Stimulated activated CD4-positive, alpha-beta T cell treated with anti-CD3 and anti-CD28 coated beads, Interleukin-1b, Interleukin-23, amount 100 ng/mL, for 1 hour (primary cell): ENCODE measurements at places on chromosomes 7 and 10.

DNA sequence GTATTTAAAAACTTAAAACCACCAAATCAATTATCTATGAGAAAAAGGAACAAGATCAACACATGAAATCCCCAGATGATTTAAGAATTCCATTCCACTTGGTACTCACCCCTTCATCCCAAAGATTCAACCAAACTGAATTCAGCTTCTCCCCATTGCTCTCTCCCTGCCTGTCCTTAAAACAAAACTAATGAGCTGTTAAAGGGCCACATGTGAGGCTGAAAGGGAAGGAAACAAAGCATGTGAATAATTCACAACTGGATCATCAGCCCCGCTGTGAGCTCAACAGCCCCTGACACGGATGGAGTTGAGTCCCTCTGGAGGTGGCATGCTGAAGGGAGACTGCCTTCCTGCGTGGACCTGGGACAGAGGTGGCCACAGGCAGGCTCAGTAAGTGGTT, 32.9 kb downstream of the VOPP1 start:
- DNase-seq, result no peak

- DNase-seq, result no peak
Measured at GRCh38 chr7:75743455-75743859, 4.7 kb upstream of the HIP1 start.

DNA sequence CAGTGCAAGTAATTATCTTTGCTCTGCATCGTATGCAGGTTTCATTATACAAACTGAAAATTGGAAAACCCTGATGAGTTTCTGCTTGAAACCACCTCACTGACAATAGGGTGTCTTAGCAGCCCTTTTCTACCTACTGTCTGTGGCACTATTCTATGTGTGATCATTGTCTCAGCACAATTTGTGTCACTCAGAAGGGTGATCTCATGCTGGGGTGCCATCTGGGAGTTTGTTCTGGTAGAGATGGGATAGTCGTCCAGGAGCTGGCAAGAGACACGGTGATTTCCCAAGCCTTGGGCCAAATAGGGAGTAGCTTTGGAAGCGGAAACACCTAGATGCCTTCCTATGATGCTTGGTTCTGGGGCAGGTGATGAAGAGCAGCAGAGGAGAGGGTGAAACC, 186.3 kb downstream of the FRMD4A start:
- no peak for DNase-seq

- no peak for DNase-seq
Measured at GRCh38 chr7:127927348-127927696, 103.9 kb downstream of the LRRC4 start.

GRCh38 chr10:118971187-118971586, 58.3 kb upstream of the NANOS1 start:
- no peak for DNase-seq

DNA sequence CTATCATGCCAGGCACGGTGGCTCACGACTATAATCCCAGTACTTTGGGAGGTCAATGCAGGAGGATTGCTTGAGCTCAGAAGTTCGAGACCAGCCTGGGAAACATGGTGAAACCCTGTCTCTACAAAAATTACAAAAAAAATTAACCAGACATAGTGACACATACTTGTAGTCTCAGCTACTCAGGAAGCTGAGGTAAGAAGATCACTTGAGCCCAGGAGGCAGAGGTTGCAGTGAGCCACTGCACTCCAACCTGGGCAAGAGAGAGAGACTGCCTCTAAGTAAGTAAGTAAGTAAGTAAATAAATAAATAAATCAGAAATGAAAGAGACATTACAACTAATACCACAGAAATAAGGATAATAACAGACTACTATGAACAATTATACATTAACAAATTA, 36.2 kb downstream of the PDLIM1 start:
- no peak for DNase-seq

- no peak for DNase-seq
Measured at GRCh38 chr10:85645053-85645452, 721.5 kb downstream of the GRID1 start.

- DNase-seq, result no peak
Measured at GRCh38 chr7:122653685-122654084, 45.2 kb downstream of the RNF133 start.

GRCh38 chr7:116859323-116859722, 3.1 kb upstream of the CAPZA2 start:
- DNase-seq, result no peak

GRCh38 chr10:44975431-44976331, 2.9 kb downstream of the DEPP1 start:
- no peak for DNase-seq

DNA sequence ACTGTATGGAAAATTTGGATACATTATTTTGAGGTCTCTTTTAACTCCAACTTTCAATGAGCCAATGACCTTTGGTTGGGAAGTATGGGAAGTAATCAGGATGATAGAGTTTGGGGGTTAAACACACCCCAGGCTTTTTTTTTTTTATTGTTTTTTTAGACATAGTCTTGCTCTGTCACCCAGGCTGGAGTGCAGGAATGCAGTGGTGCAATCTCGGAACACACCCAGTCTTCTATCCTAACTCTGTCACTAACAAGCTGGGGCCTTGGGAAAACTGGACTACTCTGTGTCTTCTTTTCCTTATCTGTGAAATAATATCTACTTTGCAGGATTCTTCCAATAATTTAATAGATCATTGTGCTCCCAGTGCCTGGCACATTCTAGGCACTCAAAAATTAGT, 37.6 kb upstream of the AGBL3 start:
- no peak for DNase-seq

- DNase-seq, result no peak
Measured at GRCh38 chr10:22552888-22553378, 161.4 kb downstream of the PIP4K2A start.

GRCh38 chr7:131363719-131364118, 36.0 kb downstream of the MKLN1 start:
- no peak for DNase-seq

DNA sequence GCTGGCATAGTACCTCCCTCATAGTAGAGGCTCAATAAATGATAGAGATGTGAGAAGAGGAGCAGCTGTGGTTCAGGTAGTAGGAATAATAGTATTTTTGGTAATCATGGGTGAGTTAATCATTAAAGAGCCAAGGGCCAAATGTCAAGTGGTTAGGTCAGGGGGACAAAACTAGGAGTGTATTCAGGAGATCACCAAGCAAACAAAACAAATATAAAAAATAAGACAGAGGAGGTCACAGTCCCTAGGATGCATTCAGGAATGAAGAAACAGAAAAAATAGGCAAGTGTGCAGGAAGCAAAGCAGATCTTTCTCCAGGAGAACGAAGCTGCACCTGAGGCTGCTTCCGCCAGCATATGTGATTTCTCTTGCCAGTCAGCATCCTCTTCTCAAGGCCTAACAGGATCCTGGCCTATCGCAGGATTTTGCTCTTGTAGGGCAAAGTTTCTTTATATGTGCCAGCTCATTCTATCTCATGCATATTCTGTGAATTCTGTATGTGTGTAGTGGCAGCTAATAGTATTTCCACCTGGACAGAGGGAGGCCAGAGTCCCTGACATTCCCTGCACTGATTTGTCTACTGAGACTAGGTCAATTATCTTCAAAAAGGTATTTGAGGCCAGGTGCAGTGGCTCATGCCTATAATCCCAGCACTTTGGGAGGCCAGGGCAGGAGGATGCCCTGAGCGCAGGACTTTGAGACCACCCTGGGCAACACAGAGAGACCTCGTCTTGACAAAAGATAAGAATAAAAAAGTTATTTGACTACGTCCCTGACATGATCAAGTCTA, 82.7 kb downstream of the AKR1D1 start:
- no peak for DNase-seq

- no peak for DNase-seq
Measured at GRCh38 chr10:70169649-70170364, 507 bp downstream of the SAR1A start.

- no peak for DNase-seq
Measured at GRCh38 chr10:88478256-88478655, 104.9 kb downstream of the RNLS start.

- no peak for DNase-seq
Measured at GRCh38 chr10:132730573-132730953, 55.4 kb downstream of the NKX6-2 start.

DNA sequence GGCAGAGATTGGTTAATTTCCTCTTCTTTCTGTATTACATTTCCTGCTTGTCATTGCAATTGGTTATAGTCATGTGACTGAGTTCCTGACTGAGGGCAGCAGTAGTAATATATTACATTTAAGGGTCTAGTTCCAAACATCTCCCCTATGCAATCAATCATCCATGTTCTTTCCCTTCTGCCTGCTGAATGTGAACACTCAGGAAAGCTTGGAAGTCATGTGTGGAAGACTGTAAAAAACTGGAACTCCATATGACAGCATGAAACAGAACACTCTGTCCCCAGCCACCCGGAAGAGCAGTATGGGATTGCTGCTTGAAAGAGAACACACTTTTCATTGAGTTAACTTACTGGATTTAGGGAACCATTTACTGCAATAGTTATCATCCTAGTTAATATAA, 459.7 kb upstream of the SEMA3A start:
- DNase-seq, result no peak

DNA sequence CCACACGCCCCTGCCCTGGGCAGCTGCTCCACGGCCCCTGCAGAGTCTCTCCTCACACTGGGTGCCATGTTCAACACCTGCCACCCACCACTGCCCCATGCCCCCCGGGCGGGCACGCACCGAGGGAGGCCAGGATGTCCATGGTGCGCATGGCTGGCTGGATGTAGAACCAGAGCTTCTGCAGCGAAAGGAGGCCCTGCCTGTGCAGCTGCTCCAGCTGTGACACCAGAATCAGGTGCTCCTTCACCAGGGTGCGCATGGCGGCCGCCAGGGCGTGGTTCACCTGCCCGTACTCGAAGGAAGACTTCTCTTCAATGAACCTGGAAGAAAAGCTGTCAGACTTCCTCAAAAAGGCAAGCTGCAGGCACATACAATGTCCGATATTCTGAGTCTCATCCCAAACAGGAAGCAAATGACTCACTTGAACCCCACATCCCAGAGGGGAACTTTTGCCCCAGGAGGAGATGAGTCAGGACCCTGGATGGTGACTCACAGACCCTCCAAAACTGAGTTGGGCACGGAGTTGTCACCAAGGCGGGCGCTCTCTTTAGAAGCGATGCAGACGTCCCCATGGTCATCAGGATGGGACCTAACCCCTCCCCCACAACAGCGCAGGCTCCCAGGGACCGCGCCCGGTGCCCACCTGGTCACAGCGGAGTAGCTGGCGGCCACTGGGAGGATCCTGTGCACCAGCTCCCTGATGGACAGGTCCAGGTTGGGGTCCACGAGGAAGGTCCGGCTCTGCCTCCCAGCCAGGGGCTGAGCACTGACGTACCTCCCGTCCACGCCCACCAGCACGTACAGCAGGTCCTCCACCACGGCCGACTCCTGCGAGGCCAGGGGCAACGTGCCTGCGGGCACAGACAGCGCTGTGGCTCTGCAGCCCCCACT, 15.5 kb downstream of the TUBGCP2 start:
- DNase-seq, result no peak

DNA sequence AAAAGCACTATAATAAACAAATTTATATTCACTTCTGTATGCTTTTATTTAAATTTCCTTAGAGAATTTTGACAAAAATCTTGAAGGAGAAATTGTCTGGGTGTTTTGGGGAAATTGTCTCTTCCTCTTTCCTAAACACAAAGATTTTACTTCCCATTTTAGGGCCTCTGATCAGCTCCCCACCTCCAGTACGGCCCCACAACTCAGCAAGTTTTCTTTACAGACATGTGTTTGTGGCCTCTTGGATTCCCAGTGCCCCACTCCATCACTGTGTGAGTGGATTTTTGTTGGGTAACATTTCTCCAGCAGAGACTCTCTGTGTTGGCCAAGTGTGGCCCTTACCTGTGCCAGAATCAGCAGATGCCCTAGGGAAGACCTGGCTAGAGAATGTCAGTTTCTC, 182.8 kb upstream of the CDC14C start:
- DNase-seq, result no peak

DNA sequence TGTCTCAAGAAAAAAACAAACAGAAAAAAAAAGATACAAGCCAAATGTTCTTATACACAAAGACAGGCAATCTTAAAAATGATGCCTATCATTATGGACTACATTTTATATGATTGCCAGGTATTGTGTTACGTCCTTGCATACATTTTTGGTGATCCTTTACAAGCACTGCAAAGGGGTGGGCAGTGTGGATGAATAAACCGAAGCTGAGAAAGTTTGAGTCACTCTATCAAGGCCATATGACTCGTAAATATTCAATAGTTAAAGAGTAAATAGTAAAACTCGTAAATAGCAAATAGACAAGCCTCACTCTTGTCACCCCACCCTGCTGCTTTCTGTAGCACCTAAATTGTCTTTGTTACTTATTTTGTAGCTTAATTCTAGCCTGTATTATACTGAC, 326.2 kb downstream of the FRMD4A start:
- no peak for DNase-seq

DNA sequence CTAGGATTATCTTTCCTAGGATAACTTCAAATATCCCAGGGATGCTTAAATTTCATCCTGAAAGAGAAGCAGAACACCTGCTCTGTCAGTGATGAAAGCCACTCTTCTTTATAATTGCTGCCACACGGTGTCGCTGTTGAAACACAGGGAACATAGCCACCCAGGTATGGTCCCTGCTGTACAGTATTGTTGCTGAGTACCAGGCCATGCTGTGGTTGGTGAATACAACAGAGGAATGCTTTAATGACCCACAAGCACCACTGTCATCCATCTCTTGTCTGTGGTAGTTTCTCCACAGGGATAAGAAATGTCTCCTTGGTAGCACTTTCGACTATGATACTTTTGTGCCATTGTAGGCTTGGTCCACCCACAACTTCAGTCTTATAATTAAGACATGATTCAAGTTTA, 70.6 kb upstream of the STARD3NL start:
- peak; percentile 12 for DNase-seq

DNA sequence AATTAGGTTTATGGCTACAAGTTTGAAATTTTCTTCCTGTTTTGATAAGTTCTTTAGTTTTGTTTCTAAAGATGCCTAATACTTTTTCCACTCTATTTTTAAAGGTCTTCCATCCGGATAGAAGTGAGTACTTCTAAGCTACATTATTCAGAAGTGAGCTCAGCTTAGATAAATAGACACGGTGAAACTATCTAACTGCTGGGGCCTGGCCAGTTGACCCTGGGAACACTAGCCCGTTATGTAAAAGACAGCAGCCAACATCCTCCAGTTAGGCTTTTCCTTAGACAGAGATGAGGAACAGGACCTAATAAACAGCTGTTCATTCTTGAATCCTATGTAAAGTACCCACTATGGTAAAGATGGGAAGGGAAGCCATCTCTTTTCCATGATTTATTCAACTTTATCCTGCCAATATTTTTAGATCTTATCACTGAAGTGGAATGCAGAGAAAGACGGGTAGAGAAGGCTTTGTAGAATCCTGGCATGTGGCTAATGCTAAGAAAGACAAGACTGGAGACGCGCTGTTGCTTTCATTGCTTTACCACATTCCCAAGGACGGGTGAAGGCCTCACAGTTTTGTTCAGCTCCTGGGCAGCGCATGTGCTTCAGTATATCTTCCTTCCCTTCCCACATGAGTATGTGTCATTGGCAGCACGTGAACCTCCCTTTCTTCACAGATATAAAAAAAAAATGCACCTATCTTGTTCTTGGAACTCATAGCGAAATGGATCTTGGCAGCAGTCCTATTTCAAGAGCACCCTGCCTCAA, 340.0 kb upstream of the MEOX2 start:
- no peak for DNase-seq

- no peak for DNase-seq
Measured at GRCh38 chr10:114631090-114631665, 26.9 kb downstream of the ABLIM1 start.
